ENCODE measurements at places on chromosomes 1 and 21.

DNA sequence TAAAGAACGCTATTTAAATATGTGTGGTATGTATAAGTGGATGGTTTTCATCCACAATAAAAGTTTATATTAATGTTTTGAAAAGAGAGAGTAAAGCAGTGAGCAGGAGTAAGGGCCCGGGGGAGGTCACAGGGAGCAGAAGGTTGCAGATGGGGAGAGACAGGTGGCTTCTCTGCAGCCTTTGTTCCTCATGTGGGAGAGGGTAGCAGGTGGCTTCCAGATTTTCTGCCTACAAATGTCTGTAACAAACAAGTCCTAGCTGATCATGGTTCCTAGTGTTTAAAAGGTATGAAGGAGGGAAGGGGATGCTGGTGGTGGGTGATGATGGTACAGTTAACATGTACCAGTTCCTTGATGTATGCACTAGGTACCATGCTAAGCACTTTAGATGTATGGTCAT, 18.8 kb downstream of the QSOX1 start:
- no peak for DNase-seq

DNA sequence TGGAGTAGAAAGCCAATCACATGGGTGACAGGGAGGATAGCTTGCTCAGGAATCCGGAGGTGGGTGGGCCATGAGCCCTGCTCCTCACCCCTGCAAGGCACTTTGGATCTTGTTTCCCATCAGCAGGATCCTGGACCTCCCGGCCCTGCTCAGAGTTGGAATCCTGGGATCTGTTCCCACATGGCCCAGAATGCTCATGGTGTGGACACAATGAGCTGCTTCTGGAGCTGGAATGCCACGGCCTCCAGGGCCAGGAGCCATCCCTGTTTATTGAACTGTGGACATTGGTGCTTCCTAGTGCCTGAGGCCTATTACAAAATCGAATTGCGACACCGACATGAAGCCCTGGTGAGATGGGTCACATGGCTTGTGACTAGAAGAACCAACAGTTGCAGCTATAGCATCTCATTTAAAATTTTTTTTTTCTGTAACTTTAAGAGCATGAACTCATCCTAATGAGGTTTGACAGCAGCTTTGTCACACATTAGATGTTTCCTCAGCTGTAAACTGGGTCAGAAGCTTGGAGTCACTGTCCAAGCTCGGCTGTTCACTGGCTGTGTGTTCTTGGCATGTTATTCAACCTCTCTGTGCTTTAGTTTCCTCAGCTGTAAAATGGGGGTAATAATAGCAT, 40.4 kb upstream of the GOLT1A start:
- DNase-seq, result no peak

DNA sequence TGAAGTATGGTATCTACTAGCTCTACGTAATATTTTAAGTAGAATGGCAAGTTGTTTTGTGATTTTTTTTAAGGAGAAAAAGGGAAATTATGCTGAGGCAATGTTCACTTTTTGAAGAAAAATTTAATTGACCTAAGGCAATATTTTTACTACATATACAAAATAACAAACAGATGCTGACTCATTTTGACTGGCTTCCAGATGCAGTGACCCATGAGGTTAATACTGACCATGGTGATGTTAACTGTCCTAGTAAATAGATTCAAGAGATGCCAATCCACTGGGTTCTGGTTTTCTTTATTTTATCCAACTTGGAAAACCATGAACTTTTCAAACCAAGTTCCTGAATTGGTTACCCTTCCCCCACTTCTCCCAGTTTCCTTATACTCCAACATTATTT, 154.9 kb downstream of the CRB1 start:
- DNase-seq, result no peak

GRCh38 chr1:172875892-172876291, 174.8 kb downstream of the TNFSF18 start:
- no peak for DNase-seq

DNA sequence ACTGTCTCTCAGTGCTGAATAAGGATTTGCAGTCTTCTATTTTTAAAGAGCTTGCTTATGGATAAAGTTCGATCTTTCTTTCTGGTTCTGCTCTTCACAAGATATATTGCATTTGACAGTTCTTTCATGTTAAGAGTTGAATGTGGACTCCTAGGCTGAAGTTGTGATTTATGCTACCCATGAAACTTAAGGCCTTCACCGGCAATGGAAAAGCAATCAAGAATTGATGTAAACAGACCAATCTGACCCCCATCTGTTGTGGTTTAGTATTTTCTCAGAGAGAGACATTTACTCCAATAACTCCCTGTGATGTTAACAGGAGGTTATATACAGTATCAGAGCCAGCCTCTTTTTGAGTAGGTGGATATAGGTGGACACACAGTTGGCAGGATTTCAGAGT, 165.8 kb downstream of the PAPPA2 start:
- no peak for DNase-seq

DNA sequence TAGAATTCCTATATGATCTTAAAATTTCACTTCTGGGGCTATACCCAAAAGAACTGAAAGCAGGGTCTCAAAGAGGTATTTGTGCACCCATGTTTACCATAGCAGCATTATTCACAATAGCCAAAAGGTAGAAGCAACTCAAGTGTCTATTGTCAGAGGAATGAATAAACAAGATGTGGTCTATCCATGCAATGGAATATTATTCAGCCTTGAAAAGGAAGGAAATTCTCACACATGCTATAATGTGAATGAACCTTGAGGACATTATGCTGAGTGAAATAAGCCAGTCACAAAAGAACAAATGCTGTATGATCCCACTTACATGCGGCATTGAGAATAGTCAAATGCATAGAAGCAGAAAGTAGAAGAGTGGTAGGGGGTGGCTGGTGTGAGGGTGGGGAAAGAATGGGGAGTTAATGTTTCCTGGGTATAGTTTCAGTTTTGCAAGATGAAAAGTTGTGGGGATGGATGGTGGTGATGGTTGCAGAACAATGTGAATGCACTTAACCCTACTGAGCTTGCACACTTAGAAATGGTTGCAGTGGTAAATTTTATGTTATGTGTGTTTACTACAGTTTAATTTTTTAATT, 122.4 kb downstream of the TOMM20 start:
- DNase-seq, result no peak

DNA sequence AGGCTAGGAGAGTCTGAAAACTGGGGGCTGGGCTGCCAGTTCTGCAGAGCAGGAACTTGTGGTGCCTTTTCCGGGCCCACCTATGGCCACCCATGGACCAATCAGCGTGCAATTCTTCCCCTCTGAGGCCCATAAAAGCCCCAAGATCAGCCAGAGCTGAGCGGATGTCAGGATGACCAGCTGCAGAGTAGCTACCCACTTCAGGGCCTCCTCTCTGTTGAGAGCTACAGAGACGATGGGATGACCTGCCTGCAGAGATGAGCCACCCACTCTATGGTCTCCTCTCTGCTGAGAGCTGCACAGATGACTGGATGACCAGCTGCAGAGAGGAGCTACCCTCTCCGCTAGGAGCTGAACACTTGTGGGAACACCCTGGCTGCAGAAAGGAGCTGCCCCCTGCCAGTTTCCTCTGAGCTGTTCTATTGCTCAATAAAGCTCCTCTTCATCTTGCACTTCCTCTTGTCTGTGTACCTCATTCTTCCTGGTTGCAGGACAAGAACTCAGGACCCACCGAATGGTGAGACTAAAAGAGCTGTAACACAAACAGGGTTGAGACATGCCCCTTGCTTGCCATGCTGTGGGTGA, 12.8 kb upstream of the AADACL4 start:
- DNase-seq, result no peak

- DNase-seq, result no peak
Measured at GRCh38 chr1:203544978-203545816, 51.2 kb downstream of the OPTC start.

DNA sequence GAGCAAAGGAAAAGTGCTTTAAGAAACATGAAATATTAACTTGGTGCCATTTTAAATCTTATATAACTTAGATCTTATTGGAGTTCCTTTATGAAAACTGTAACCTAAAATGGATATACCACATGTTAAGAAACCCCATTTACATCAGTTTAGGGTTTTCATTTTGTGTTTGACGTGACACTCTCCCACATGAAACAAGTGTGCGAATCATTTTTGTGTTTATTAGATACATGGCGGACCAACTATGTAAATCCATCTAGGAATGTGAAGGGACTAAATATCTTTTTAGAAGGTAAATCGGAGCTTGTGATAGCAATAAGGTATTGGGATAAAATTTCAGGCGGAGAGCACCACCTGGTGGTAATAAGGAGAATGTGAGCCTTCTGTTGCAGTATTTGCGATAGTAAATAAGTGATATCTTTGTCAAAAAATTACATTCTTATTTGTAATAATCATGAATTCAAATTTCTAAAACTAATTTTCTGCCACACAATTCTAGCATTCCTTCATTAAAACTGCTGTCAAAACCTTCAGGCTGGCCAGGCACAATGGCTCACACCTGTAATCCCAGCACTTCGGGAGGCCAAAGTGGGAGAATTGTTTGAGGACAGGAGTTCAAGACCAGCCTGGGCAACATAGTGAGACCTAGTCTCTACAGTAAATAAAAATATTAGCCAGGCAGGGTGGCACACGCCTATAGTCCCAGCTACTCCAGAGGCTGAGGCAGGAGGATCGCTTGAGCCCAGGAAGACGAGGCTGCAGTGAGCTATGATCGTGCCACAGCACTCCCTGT, 31.3 kb downstream of the SMAP2 start:
- DNase-seq, result no peak

GRCh38 chr1:236303675-236304074, 21.9 kb upstream of the ERO1B start:
- DNase-seq, result no peak

GRCh38 chr1:8075511-8076051, 49.5 kb upstream of the ERRFI1 start:
- DNase-seq, result no peak

- DNase-seq, result no peak
Measured at GRCh38 chr1:61782771-61783170, 40.5 kb downstream of the PATJ start.

DNA sequence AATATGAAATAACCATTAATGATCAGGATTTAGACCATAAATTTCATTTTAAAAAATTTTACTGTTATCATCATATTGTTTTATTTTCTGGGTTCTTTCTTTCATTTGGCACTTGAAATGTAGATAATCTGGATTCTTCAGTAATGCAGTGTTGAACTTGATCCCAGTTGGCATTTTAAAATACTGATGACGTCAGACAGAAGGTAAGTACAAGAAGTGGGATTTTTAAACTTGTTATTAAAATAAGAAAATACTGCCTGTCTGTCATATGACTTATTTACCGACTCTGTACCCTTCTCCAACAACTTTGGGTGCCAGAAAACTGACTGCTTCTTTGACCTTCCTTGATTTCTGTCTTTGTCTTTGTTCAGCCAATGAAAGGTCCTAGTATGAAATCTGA, 415.1 kb upstream of the NEGR1 start:
- no peak for DNase-seq

DNA sequence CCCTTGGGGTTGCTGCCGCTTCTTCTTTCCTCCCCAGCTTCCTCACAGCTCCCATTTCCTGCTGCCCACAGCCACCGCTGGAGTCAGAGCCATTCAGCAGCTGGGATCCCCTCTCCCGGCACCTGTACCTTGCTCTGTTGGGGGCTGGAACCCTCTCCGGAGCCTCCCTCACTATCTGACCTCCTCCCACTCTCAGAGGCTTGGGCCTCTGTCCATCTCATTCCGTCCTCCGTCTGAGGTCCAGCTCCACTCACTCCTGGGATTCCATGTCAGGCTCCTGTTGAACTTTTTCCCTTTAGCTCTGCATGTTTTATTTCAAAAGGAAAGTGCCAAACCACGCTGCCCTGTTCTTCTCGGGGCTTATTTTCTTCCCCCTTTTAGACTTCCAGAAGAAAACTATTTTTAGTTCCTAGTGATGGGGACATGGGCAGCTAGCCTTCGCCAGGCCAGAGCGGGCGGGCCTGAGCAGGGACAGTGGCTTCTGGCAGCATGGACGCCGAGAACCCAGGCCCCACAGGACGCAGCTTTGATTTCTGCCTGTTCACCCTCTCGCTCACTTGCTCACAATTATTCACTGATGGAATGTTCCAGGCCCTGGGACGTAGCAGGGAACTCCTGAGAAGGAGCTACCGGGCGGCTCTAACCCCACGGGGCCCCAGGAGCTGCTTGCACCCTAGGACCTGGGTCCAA, 79.2 kb downstream of the ARHGEF10L start:
- DNase-seq, result no peak

DNA sequence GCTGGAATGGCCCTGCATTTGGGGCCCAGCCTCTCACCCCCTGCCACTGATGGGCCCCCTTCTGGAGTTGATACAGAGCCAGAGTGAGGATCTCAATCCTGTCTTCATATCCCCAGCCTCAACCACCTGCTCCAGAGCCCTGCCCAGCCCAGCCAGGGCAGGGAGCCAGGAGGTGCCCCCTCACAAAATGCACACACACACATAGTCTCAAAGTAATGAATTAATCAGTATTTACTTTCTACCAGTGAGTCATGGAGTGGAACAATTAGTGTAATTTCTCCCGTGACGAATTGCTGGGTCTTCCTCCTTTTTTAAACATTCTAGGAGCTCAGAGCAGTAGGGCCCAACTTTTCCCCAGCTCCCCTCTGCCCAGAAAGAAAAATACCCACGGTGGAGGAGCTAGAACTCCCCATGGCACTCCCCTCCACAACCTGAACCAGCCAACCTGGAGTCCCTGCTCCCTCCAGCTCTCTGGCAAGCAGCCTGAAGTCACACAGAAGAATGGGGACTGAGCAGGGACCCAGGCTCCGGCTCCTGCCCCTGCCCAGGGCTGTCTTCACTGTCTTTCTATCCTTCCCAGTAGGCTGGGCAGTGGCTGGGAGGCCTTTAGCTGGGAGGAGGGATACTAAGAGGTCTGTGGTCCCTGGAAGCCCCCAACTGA, 29.3 kb downstream of the SDC3 start:
- no peak for DNase-seq

DNA sequence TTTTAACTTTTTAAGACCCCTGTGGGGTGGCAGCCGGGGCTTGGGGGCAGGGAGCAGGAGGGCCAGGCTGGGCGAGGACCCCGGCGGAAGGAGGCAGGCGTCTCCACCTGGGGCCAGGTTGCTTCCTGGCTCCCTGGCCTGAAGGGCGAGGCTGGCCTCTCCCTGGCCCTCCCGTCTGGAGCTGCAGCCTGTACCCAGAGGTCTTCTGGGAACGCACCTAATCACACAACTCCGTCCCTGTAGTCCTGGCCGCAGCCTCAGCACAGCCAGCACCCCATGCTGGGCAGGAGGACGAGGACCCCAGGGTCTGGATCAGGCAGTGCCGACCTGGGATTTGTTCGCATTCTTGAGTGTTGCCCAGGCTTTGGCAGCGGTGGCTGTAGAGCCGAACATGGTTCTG, 14.1 kb upstream of the TTC34 start:
- DNase-seq, result no peak

GRCh38 chr1:13813398-13814012, 113.5 kb downstream of the PRDM2 start:
- no peak for DNase-seq

DNA sequence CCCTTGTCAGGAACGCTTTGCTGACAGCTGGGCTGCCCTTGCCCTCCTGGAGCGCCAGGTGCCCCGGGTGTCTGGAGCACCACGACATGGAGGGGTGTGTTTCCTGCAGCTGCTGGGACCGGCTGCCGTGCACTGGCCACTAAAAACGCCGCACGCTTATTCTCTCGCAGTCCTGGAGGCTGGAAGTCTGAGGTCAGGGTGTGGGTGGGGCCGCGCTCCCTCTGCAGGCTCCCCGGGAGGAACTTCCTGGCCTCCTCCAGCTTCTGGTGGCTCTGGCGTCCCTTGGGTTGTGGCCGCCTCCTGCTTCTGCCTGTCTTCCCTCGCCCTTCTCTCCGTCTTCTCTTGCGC, 28.0 kb upstream of the PLCH2 start:
- DNase-seq, result no peak
